8988T (cell line): ENCODE measurements at places on chromosomes 1 and 21.

DNA sequence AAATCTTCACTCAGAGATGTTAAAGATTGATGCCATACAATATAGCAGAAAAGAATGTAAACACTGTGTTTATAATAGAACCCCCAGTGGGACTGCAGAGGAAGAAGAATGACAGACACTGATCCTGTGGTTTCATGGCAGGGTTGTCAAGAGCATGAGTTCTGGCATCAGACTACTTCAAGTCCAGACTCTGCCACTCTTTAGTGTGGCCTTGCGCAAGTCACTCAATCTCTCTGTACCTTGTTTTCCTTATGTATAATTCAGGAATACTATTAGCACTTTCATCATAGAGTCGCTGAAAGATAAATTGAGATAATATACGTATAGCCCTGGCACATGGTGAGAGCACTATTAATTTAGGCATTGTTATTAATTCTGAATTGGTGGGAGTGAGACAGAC lies 38.5 kb upstream of the BCL9 start:
- no peak for DNase-seq

DNA sequence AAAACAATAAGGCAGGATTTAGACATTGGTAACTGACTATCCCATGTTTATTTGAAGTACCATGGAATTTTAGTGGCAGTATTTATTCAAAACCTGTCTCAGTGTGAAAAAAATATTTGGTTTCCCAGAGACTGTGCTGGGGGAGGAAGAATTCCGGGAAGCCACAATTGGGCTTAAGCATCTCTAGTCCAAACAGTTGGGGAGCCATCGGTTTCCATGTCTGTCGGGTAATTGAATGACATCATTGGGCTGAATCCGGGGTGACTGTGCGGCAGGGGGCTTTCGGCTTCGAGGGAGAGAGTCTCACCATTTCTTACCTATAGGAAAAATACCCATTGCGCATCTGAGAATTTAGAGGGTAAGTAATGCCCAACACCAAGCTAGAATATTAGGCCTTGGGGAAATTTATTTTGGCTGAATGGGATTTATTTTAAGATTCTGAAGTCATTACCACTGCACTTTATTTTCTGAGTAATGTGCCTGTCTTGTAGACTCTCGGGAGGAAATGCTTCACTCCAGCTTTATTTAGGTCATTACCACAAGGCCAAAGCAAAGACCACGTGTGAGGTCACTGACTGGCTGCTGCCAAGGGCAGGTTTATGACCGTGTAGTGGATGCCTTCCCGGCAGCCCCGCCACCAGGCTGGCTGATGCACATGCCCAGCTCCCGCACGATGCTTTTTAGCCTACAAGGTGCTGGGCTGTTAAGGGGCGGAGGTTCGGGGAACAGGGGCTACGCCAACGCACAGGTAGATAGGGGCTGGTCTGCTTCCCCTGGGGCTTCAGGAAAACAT lies 23.1 kb upstream of the UMODL1 start:
- DNase-seq: no peak

DNA sequence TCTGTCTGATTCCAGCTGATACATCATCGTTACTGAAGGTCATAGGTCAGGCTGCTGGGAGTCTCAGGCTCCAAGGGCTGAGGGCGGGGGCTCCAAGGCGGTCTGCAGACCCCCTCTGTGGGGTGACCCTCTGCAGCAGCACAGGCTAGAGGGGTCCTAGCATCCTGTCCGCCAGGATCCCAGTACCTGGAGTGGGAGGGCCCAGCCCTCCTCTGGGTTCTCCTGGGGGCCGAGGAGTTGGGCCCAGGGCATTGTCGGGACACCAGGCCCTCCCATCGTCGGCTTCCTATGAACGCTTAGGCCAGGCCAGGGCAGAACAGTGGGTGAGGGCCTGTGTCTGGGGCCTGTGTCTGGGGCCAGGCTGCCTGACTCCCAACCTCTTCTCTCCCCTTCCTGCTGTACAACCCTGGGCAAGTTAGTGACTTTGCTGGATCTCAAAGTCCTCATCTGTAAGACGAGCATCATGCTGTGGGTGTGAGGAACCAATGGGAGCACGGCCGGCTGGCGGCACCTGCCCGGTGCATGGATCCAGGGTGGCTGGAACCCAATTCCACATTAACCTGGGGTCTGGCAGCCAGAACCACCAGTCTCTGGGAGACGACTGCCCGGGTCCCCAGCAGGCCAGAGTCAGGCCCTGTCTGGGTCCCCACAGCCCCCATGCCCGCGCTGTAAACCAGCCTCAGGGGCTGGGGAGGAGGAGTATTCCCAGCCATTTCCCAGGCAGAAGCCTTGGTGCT lies 56.2 kb upstream of the COL18A1 start:
- no peak for DNase-seq

- DNase-seq: no peak
Observed at GRCh38 chr21:34946916-34947534, 102.1 kb downstream of the RUNX1 start.

GRCh38 chr1:108609483-108610049 lies 49.7 kb downstream of the EEIG2 start:
- DNase-seq: no peak

- no peak for DNase-seq
Observed at GRCh38 chr1:31799895-31800673, 15.7 kb downstream of the SPOCD1 start.

GRCh38 chr1:147509786-147510395 lies 31.4 kb upstream of the BCL9 start:
- DNase-seq: no peak

DNA sequence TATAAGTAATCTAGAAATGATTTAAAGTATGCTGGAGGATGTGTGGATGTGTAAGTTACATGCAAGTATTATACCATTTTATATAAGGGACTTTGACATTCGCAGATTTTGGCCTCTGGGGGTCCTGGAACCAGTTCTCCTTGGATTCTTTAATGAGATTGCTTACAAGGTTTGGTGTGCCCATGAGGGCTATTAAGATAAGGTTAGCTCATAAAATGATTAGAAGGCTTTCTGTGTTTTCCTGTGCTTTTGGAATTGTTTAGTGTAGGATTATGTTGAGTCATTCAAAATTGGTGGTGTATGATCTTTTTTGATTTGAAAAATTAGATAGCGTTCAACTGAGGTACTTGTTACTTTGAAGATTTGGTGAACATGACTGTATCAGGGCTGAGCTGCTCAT lies 5.6 kb downstream of the USP25 start:
- DNase-seq: no peak

DNA sequence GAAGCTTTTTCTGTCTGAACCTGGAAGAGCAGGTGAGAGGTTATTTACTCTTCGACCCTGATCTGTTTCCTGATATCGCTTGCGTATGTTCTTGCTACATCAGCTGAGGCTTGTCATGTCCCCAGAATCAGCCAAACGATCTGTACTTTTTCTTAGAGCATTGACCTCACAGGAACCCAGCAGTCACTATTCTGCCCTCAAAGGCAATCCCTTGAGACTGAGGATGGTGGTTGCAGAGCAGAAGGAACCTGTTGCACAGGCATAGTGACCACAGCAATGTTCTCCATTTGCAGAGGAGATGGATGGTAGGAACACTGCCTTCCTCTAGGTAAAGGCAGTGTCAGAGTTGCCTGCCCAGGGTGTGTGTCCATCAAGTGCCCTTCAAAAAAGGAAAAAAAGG lies 11.3 kb upstream of the LACTBL1 start:
- DNase-seq: no peak
